ENCODE measurements at places on chromosomes 3 and 15.

DNA sequence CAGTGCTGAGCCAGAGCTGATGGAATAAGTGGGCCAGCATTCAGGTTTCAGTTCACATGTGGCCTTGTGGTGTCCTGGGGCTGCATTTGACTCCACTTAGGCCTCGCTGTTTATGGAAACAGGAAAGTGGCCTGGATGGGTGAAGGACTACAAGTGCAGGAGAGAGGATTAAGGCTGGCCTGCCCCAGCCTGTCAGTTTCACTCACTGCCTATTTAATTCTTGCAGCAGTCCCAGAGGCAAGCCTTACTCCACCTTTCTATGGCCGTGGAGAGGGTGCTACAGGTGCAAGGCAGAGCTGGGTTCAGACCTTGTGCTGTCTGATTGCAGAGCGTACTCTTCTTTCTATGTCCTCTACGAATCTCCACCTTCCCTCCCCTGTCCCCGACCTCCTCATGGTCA is 37.7 kb downstream of the ABHD17C start:
- no peak for DNase-seq

- no peak for DNase-seq
These were observed 297.5 kb downstream of the UACA start for GRCh38 chr15:70465812-70466211.

DNA sequence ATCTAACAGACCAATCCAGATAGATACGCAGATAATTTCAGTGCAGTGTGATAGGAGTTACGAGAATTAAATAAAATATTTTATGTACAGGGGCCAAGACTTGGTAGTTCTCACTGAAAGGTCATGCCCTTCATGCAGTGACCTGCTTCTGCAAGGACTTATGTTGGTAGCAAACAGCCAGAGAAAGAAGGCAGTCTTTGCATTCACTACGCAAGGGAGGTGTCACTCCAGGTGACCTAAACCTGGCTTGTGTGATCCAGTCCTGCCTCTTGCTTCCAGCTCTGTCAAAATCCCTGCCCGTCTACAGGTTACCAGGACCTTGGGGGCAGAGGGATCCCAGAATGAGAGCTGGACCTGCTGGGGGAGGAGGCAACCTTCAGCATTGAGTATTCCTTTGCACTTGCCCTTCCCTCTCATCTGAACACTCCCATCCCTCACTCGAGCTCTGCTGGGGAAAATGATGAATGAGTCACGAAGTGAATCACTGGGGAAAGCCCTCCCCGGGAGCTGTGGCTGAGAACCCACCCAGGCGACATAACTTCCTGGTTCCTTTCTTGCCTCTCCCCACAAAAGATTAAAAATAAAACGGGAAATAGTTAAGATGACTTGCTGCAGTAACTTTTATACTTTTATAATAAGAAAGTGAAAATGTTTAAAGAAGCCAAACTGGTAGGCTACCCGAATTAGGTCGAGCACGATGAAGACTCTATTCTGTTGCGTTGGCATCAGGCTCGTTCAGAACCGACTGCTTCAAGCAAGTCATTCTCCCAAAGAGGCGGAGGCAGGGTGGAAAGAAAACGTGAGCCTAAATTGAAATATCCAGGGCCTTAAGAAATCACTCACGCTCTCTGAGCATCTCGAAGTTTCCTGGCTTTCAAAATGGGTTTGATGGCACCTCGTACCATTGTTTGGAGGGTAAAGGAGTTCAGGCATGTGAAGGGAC is 216.1 kb downstream of the SLCO3A1 start:
- DNase-seq, result no peak

DNA sequence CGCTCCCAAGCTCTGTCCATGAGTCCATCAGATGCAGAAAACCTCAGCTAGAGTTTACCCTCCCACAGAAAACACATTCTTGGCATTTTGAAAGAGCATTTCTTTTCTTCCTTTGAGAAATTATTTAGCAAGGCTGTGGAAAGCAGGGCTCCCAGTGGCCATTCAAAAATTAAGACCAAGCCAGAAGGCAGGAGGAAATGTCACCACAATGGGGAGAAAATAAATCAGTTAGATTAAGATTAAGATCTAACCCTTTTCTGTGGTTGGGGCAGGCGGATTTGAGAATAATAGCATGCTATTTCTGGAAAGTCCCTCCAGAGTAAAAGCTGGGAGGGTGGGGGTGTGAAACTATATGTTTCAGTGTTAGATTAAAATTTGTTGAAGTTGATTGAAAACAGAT is 20.2 kb downstream of the LRIG1 start:
- no peak for DNase-seq

DNA sequence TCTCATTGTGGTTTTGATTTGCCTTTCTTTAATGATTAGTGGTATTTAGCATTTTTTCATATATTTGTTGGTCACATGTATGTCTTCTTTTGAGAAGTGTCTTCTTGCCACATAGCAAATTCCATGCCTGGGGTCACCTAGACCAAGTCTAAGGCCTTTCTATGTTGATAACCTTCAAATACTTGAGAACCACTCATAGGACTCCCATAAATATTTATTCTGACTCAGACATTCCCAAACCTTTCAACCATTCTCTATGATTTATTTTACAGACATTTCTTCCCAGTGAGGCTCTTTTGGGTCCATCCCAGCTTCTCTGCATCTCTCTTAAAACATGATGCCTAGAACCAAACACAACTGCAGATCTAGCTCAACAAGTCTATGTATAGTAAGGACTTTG is 69.2 kb downstream of the ATP8B4 start:
- DNase-seq, result no peak

DNA sequence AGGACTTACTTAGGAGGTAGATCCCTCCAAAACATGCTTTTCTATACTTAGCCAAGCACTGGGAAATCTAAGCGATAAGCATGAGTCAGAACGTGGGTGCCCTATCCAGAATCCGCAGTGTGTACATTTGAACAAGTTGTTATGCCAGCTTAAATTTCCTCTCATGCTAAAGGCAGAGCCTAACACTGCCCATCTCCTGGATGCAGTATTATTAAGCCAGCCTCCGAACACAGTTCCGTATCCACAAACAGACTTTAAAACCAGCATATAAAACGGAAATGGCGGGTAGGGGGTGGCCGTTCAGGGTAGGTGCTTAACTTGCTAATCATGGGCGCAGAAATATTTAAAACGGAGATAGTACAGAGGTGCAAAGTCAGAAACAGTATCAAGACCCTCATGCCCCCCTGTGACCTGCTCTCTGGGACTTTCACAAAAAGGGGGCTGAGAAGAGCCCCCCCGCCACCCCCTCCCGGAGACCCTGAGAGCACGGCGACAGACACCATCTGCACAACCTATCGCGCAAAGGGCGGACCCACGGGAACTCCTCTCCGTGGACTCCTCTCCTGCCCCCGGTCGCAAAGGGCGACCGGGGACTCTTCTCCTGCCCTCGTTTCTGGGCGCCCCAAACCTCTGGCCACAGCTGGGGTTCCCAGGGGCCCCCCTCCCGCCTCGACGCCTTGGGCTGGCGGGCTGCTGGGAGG is 889 bp upstream of the LRRIQ4 start:
- DNase-seq, result no peak

DNA sequence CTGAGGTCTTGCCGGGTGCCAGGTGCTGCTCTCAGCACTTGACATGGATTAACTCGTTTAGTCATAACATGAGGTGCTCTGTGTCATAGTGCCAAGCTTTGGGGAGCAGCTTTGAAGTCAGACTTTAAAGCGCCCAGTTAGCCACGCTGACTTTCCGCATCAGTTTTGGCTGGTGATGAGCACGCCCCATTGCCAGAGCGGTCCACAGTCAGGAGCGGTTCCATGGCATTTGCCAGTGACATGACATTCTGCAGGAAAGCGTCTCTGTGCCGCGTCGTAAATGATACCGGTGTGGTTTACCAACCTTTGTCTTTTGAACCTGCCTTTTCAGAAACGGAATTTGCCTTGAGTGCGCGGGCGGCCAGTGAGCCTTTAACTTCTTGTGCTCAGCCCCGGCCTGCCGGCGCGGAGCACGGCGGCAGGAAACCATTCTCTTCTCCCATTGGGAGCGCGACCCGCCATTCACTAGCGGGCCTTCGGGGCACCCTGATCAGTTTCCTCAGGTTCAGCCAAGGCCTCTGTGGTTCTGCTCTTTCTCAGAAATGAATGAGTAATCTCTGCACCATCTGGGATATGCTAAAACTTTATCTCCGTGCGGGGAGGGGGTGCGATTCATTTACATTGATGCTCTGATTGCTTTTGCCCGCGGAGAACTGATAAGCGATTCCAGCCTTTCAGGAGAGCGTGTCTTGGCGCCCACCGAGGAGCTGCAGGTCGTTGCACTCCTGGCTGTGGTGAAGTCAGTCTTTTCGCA is 1.7 kb upstream of the SLC2A2 start:
- peak; percentile 59 for DNase-seq

GRCh38 chr3:46070595-46071093 is 43.4 kb upstream of the XCR1 start:
- no peak for DNase-seq

DNA sequence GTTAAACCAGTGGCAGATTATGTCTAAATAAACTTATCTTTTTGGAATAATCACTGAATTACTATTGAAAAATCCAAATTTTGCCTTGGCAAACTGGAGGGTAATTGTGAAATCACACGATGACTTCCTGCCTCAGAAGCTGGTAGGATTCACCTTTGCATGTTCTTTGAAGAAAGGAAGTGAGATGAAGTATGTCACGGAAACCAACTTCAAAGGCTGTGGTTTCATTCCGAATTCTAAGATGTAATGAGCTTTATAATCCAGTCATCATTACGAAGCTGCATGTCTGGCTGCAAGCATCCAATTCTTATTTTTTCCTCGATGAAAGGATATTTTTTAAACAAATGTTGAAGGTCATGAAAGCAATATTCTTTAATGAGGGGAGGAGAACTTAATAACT is 15.0 kb upstream of the ZBED2 start:
- no peak for DNase-seq

- DNase-seq, result no peak
These were observed 77.7 kb downstream of the ABHD5 start for GRCh38 chr3:43768381-43768973.

GRCh38 chr15:62163397-62164013 is 1.6 kb downstream of the C2CD4B start:
- DNase-seq, result no peak

DNA sequence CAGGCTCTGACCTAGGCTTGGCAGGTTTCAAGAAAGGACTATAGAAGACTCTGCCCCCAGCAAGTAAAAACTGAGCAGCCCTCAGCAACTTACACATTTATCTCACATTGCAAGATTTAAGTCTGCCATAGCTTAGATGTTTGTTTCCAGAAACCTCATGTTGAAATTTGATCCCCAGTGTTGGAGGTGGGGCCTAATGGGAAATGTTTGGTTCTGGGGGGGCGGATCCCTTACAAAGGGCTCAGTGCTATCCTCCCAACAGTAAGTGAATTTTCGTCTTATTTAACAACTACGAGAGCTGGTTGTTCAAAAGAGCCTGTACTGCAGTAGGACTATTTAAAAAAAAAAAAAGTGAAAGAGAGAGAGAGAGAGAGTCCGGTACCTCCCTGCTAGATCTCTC is 125.2 kb upstream of the PROK2 start:
- no peak for DNase-seq

DNA sequence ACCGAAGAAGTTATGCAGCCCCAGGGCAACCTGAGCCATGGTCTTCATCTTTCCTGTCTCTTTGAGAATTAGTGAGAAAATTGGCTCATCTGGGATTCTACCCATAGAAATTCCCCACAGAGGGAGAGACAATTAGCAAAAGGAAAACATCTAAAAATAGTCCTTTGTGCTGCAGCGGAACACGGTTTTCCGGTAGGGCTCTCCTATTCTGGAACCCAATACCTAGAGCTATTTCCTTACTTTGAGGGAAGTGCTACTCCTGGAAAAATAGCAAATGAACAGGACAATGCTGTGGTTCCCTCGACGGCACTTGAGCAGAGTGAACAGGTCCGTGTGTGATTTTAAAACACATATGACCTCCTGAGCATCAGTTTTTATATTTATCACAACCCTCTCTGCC is 210.5 kb downstream of the FGF12 start:
- DNase-seq, result no peak

GRCh38 chr3:156816091-156816793 is 9.9 kb upstream of the LEKR1 start:
- peak; percentile 35 for DNase-seq

DNA sequence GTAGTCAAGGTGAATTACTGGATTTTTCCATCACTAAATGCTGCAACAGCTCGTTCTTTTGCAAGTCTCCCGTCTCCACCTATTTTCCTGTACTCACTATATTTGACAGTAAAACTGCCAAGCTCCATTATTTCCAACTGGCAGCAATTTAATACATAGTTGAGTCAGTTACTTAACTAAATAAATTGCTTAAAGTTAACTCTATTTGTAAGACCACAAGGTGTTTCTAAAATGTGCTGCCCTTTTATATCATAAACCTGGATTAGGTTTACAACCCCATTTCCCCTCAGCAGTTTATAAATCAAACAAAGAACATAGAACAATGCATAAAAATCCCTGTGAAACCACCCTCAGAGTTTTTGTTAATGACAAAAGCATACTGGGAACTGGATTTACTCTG is 211.4 kb upstream of the DPH6 start:
- no peak for DNase-seq

DNA sequence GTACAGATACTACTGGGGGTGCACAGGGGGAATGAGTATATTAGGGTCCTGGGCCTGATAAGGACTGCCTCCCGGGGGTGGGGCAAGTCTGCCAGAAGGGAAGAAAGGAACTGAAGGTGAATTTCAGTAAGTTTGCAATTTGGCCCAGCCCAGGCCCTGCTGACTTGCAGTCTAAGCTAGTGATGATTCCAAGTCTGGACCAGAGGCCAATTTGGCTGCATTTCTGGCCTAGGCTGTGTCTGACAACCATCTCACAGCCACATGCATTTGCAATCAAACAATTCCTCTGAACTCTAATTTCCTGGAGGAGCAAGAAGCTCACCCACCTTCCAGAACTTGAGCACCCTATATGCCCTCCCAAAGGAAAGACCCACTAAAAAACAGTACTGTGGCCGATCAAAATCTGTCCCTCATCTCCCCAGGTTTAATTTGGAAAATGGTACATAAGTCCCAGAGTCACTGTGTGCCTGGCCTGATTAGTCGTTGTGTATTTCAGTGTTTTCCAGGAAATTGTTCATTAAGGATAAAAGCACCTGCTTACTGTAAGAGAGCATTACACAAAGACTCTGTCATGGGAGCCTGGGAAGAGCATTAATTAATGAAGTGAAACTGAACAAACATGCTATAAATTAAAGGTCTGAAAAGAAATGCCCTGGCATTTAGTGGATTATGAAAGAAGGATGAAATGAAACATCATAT is 114.5 kb downstream of the MEGF11 start:
- DNase-seq, result no peak

GRCh38 chr3:152922554-152922953 is 87.6 kb downstream of the P2RY1 start:
- DNase-seq, result no peak

GRCh38 chr3:187516446-187517185 is 148.4 kb downstream of the RTP4 start:
- DNase-seq, result no peak

GRCh38 chr15:33985287-33985686 is 17.0 kb downstream of the CHRM5 start:
- DNase-seq, result no peak

- DNase-seq, result no peak
These were observed 30.7 kb downstream of the MESD start for GRCh38 chr15:80958818-80959495.

- DNase-seq, result no peak
These were observed 1.6 kb upstream of the NMD3 start for GRCh38 chr3:161219495-161219894.

GRCh38 chr3:12954891-12955650 is 113.7 kb upstream of the RPL32 start:
- DNase-seq, result no peak

All from endothelial cell (in vitro differentiated cells).